Islet precursor cell (in vitro differentiated cells): ENCODE measurements at places on chromosomes 7 and 10.

GRCh38 chr7:99766484-99767099 is 17.4 kb downstream of the CYP3A4 start:
- DNase-seq = no peak

- DNase-seq = no peak
Observed at GRCh38 chr10:12949248-12949647, 52.3 kb downstream of the CCDC3 start.

DNA sequence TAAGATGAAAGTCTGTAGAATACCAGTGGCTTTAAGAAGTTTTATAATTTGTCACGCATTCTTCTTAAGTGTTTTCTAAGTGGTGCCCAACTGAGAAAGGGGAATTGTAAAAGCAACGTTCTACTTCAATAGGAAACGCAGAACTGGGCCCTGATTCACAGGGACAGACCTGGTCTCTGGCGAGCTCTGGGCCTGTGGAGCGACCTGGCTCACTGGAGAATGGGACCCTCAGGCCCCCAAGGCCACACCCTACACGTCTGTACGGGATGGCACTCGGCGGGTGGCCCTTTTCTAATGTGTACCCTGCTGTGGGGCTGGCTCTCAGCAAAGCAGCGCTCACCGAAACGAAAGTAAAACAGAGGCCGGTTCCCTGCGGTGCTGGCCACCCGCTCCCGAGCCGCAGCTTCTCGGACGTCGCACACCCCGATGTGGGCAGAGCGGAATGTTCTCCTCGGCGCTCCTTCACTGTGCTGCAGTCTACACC is 205.0 kb downstream of the DIP2C start:
- DNase-seq = peak; percentile 45

DNA sequence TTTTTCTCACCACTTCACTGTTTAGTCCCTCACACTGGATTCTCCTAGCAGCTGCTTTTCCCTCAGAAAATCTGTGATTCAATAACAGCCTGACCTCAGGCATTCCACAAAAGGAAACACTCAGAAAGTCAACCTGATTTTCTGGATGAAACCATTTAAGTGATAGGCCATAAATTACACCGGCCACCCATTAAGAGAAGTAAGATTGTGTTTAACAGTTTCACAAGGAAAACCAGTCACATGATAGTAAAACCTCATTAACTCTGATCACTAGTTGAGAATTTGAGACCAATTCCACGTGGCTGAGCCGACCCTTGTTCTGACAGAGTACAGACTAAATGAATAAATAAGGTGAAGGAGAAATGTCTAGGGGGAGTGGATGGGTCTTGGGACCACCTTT is 7.7 kb downstream of the GRM8 start:
- DNase-seq = no peak

GRCh38 chr10:6461961-6462360 is 118.1 kb downstream of the PRKCQ start:
- no peak for DNase-seq

GRCh38 chr10:78894089-78894840 is 174.5 kb upstream of the ZMIZ1 start:
- peak; percentile 53 for DNase-seq
